ENCODE measurements at places on chromosomes 1 and 21. TPM values are rescaled to one million over a fixed set of nuclear protein-coding genes. Genes with fewer than 3 reads are reported as not detected.

RHCE gene
- 0.13 TPM for polyA plus RNA-seq

- no peak for DNase-seq
These were observed 363.5 kb upstream of the ADGRL2 start for GRCh38 chr1:81437213-81437612.

- DNase-seq: no peak
These were observed 21.3 kb downstream of the KIAA0040 start for GRCh38 chr1:175171036-175171913.

GRCh38 chr1:247574664-247575063, 13.5 kb upstream of the OR2G2 start:
- DNase-seq: no peak

DNA sequence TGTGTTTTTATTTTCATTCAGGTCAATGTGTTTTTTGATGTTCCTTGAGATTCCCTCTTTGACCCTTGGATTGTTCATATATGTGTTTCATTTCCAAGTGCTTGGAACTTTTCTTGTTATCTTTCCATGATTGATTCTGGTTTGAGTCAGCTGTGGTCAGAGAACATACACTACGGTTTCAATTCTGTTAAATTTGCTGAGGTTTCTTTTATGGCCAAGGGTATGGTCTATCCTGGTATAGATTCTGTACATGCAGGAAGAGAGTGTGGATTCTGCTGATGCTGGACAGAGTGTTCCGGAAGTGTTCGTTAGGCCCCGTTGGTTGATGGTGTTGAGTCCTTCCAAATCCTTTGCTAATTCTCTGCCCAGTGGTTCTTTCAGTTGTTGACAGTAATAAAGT, 98.5 kb upstream of the COL6A1 start:
- no peak for DNase-seq
